Lower lobe of right lung (tissue), 2 donors: ENCODE measurements at places on chromosomes 16 and 17. TPM values are rescaled to one million over a fixed set of nuclear protein-coding genes. Genes with fewer than 3 reads are reported as not detected.

Gene PLXDC1
- 19.5 TPM for total RNA-seq

GRCh38 chr17:81529437-81529803 lies 1.2 kb downstream of the FSCN2 start:
- no peak overlapping the region for H3K4me3 ChIP-seq
- H3K27ac ChIP-seq = no peak overlapping the region
- H3K27me3 ChIP-seq = peaks cover 40% of the 10 kb centered on the region
- H3K36me3 ChIP-seq = no peaks in the 10 kb centered on the region
- peaks cover 9% of the 10 kb centered on the region for H3K4me1 ChIP-seq

Gene MKS1
- total RNA-seq = 20.1 TPM

- H3K4me3 ChIP-seq = no peak overlapping the region
- no peaks in the 10 kb centered on the region for H3K27me3 ChIP-seq
- H3K4me1 ChIP-seq = peaks cover 33% of the 10 kb centered on the region
- H3K27ac ChIP-seq = no peak overlapping the region
- DNase-seq = no peak
Measured at GRCh38 chr16:69839798-69840409, 77.8 kb downstream of the WWP2 start.

Gene MT1H
- total RNA-seq = 4.3 TPM

- no peaks in the 10 kb centered on the region for H3K27me3 ChIP-seq
- no peaks in the 10 kb centered on the region for H3K4me1 ChIP-seq
- H3K4me3 ChIP-seq = no peak overlapping the region
- H3K27ac ChIP-seq = no peak overlapping the region
- no peak for DNase-seq
- H3K36me3 ChIP-seq = no peaks in the 10 kb centered on the region
Measured at GRCh38 chr17:5675625-5676421, 91.5 kb upstream of the NLRP1 start.

GRCh38 chr17:77645072-77646045 lies 313.1 kb upstream of the TNRC6C start:
- no peaks in the 10 kb centered on the region for H3K4me1 ChIP-seq
- H3K4me3 ChIP-seq = no peak overlapping the region
- peaks cover 20% of the 10 kb centered on the region for H3K27me3 ChIP-seq
- H3K27ac ChIP-seq = no peak overlapping the region
- H3K36me3 ChIP-seq = no peaks in the 10 kb centered on the region

DNA sequence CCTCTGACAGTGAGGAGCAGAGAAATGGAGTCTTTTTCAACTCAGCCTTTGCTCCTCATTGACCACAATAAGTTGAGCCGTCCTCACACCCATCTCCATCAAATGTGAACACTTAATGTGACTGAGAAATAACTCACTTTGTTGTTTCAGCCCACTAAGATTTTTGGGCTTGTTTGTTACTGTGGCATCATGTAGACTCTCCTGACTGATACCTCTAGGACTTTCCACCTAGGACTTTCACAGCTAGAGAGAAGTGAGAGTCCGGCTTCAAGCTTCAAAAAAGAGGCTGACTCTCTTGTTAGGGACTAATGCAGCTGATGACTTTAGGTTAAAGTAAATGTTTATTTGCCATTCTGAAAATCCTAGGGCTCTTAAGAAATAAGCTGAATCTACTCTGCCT lies 435.0 kb downstream of the TMEM114 start:
- H3K27me3 ChIP-seq = no peaks in the 10 kb centered on the region
- H3K36me3 ChIP-seq = no peaks in the 10 kb centered on the region
- H3K27ac ChIP-seq = no peak overlapping the region
- H3K4me3 ChIP-seq = no peak overlapping the region
- no peaks in the 10 kb centered on the region for H3K4me1 ChIP-seq
- DNase-seq = no peak

GRCh38 chr17:8158267-8159031 lies 4.3 kb downstream of the VAMP2 start:
- peak overlapping the region; percentile 98 for H3K27ac ChIP-seq
- H3K4me1 ChIP-seq = peaks cover 67% of the 10 kb centered on the region
- DNase-seq = peak; percentile 93
- H3K36me3 ChIP-seq = peaks cover 30% of the 10 kb centered on the region
- no peaks in the 10 kb centered on the region for H3K27me3 ChIP-seq

GRCh38 chr16:18979936-18980335 lies 3.8 kb upstream of the TMC7 start:
- no peak for DNase-seq
- no peaks in the 10 kb centered on the region for H3K36me3 ChIP-seq
- peaks cover 11% of the 10 kb centered on the region for H3K27me3 ChIP-seq

GRCh38 chr17:32777436-32777835 lies 99.5 kb downstream of the MYO1D start:
- H3K4me3 ChIP-seq = no peak overlapping the region
- DNase-seq = no peak
- H3K4me1 ChIP-seq = no peaks in the 10 kb centered on the region

DNA sequence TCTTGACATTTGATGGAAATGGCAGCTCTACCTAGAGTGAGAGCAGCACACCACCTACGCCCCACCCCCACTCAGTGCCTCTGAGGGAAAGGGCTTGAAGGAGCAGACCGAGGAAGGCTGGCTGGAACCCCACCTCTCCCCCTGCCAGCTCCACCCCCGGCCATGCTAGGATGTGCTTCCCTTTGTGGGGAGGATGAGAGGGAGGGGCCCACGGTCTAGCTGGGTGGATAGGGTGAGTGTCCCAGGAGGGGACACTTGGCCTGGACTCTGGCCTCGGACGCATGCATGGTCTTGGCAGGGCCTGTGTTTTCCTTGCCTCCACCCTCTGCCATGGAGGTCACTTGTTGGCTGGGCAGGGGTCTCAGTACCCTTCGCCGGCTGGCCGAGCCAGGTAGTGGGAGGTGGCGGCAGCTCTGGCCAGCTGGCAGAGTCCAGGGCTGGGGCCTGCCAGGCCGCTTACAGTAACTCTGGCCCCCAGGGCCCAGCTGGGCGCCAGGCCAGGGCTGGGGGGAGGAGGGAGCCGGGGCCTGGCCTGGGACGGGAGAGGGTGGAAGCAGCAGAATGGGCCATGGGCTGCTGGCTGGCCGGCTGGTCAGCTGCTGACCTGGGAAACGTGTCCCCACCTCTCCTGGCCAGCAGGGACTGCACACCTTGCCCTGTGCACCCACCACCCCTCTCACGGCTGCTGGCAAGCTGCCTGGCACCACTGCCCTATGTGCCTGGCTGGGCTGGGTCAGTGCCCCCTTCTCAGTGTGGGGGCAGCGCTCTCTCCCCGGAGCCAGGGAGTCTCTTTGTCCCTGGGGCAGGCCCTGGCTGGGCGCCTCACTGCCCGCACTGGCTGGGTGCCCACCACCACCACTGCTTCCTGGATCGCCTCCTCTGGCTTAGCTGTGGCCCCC lies 23.0 kb downstream of the RARA start:
- peak overlapping the region; percentile 96 for H3K27ac ChIP-seq
- peaks cover 100% of the 10 kb centered on the region for H3K4me1 ChIP-seq
- peak overlapping the region; percentile 26 for H3K4me3 ChIP-seq
- peaks cover 14% of the 10 kb centered on the region for H3K36me3 ChIP-seq
- no peaks in the 10 kb centered on the region for H3K27me3 ChIP-seq
- DNase-seq = peak; percentile 92

- peaks cover 7% of the 10 kb centered on the region for H3K4me1 ChIP-seq
- no peaks in the 10 kb centered on the region for H3K36me3 ChIP-seq
- H3K27ac ChIP-seq = no peak overlapping the region
- no peak for DNase-seq
Measured at GRCh38 chr17:43881181-43881580, 26.2 kb downstream of the MPP2 start.

- peak; percentile 31 for DNase-seq
- H3K36me3 ChIP-seq = peaks cover 23% of the 10 kb centered on the region
- H3K4me3 ChIP-seq = no peak overlapping the region
- peaks cover 8% of the 10 kb centered on the region for H3K4me1 ChIP-seq
- no peaks in the 10 kb centered on the region for H3K27me3 ChIP-seq
Measured at GRCh38 chr17:80876950-80877728, 114.5 kb upstream of the CHMP6 start.

DNA sequence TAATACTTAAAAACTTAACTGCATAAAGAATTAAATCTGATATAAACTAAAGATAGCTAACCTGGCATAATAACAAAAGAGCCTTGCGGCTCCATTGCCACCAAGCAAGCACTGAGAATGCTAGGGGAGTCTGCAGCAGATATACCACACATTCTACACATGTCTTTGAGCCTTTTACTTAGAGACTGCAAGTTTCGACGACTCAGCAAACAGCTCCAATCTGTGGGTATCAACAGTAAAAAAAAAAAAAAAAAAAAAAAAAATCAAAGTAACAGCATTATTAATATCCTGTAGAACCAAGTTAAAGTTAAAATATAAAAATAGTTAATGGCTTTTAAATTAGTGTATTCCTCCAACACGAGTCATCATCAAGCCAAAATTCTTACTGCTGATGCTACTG lies 27.8 kb upstream of the INTS2 start:
- DNase-seq = no peak
- no peak overlapping the region for H3K27ac ChIP-seq
- H3K4me3 ChIP-seq = no peak overlapping the region

DNA sequence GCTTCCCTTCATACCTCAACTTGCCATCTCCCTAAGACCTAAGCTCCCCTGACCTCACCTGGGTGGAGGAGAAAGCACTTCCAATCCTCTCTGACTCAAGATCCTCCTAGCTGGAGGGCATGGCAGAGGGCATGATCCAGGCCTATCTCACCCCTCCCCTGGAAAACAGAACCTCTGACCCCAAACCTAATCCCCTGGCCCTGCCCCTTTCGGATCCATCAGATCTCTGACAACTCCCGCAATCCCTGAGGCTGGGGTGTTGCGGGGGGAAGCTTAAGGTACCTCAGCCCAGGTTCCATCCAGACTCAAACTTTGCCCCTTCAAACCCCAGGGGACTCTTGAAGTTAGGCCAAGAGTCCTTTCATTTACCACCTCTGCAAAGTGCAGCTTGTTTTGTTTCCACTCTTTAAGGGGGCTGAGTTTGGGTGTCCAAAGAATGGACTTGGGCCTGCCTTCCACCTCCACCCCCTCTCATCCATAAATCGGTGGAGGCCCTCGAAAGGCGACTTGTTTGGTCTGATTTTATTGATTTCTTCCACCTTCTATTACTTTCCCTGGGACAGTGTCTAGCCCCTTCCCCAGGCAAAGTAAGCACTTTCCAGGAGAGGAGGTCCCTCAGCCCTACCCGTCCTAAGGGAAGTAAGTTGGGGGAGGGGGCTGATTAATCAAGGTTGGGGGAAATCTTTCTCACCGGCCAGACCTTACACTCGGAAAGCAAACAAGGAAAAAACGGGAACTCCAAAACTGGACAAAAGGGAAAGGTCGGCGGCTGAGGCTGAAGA lies 2.6 kb downstream of the EPOP start:
- H3K4me1 ChIP-seq = peaks cover 27% of the 10 kb centered on the region
- H3K36me3 ChIP-seq = no peaks in the 10 kb centered on the region
- peaks cover 58% of the 10 kb centered on the region for H3K27me3 ChIP-seq
- H3K27ac ChIP-seq = no peak overlapping the region
- H3K4me3 ChIP-seq = no peak overlapping the region

Gene TMEM106A
- total RNA-seq = 17.9 TPM

- H3K4me3 ChIP-seq = no peak overlapping the region
- H3K4me1 ChIP-seq = no peaks in the 10 kb centered on the region
- H3K27ac ChIP-seq = no peak overlapping the region
- no peaks in the 10 kb centered on the region for H3K27me3 ChIP-seq
- peaks cover 7% of the 10 kb centered on the region for H3K36me3 ChIP-seq
Measured at GRCh38 chr17:12918142-12918541, 99.7 kb downstream of the ELAC2 start.

- DNase-seq = no peak
- H3K4me1 ChIP-seq = no peaks in the 10 kb centered on the region
- H3K27me3 ChIP-seq = no peaks in the 10 kb centered on the region
Measured at GRCh38 chr16:79662122-79662521, 61.6 kb upstream of the MAF start.

Gene EVPLL
- total RNA-seq = 2.8 TPM

Gene GSE1
- 85.2 TPM for total RNA-seq

DNA sequence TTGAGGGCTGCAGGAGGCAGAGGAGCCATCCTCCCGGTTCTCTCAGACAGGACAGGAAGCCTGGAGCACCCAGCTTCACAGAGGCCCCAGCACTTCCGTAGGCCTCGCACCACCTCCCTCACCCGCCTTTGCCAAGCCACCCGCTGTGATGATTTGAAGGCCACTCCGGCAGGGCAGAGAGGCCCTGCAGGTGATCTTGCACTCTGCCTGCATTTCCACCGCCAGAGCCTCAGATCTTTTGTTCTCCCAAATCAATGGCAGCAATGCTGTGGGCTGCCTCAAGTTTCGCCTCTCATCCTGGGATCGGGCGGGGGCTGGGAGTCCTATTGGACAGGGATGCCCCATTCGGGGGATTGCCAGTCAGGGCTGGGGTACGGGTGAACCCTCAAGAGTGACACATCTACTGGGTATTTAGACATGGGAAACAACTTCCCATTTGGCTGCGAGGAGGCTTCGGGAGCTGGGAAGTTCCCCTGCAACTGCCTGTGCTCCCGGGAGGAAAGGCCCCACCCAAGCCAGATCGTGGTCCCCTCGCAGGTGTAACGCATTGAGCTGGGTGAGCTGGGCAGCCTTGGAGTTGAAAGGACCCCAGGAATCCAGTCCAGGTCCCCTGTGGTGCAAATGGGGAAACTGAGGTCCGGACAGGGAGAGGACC lies 34.8 kb upstream of the PEMT start:
- no peaks in the 10 kb centered on the region for H3K36me3 ChIP-seq
- no peaks in the 10 kb centered on the region for H3K4me1 ChIP-seq
- no peak overlapping the region for H3K4me3 ChIP-seq
- DNase-seq = no peak
- no peak overlapping the region for H3K27ac ChIP-seq
- no peaks in the 10 kb centered on the region for H3K27me3 ChIP-seq

DNA sequence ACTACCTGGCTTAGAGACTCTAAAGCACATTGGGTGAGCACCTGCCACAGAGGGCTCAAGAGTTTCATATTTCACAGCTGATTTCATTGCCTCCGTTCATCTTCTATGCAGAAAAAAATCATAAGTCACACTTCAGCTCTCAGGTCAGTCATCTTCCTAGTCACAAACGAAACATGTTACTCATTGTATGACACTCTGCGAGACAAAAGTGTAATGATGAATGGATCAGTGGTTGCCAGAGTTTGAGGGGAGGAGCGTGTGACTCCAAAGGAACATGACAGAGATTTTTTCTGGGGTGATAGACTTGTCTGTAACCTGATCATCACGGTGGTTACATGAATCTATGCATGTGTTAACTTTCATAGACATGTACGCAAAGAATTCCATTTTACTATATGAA lies 195.2 kb upstream of the CNTNAP4 start:
- H3K27ac ChIP-seq = no peak overlapping the region
- H3K27me3 ChIP-seq = no peaks in the 10 kb centered on the region
- DNase-seq = no peak
- no peaks in the 10 kb centered on the region for H3K36me3 ChIP-seq
- no peaks in the 10 kb centered on the region for H3K4me1 ChIP-seq
